Activated CD8-positive, alpha-beta memory T cell treated with anti-CD3 and anti-CD28 coated beads, Interleukin-2, amount 10 ng/mL, durations not matched to agents 7 days and 5 days (primary cell): ENCODE measurements at places on chromosomes 2 and 18.

GRCh38 chr2:24539258-24539657, 48.2 kb downstream of the NCOA1 start:
- DNase-seq: no peak

GRCh38 chr2:174683392-174683759, 80.9 kb downstream of the CHRNA1 start:
- no peak for DNase-seq

DNA sequence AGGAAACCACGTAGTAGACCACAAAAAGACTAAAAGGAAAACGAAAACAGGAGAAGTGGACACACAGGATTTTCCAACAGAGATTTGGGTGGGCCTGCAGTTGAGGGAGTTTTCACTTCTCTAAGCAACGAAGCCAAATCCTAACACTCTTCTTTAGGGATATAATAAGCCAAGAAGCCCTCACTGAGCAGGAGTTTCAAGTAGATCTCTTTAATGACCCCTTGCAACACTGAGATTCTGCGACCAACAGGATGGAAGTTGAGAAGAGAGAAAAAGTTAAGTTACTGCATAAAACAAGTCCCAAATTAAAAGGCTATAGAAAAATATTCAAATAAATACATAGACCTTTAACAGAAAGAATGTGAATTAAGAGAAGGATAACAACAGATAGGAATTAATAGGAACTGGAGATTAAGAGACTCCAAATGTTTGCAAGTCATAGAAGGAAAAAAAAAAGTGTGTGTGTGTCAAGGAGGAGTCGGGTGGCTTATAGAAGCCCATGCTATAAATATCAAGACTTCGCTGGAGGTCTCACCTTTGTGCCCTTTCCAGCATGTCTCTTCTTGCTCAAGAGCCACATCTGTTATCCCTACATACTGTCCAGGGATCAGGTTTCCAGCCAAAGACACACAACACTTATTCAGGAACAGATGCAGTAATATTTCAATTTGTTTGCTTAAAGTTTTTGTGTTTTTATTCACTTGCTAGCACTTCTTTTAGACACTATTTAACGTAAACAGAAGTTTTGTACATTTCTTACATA, 69.4 kb upstream of the ARHGAP28 start:
- no peak for DNase-seq

DNA sequence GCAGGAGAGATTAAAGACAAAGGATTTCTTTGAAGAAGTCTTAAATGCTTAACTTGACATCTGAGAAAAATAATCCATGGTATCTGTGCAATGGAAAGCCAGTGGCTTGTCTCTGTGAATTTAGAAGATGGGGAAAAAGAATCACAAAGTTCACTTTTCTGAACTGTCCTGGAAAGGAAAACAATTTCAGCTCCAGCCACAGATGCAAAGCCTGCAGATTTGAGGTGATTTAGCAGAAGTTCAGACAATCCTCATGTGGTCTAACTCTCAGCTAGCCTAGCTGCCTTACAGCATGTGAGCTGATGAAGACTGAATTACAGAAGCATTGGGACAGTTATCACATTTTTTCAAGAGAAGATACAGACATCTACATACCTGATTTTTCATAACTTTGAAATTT, 126.7 kb upstream of the ITGB6 start:
- no peak for DNase-seq

GRCh38 chr2:2890901-2891300, 486.7 kb downstream of the EIPR1 start:
- DNase-seq: peak; percentile 22

DNA sequence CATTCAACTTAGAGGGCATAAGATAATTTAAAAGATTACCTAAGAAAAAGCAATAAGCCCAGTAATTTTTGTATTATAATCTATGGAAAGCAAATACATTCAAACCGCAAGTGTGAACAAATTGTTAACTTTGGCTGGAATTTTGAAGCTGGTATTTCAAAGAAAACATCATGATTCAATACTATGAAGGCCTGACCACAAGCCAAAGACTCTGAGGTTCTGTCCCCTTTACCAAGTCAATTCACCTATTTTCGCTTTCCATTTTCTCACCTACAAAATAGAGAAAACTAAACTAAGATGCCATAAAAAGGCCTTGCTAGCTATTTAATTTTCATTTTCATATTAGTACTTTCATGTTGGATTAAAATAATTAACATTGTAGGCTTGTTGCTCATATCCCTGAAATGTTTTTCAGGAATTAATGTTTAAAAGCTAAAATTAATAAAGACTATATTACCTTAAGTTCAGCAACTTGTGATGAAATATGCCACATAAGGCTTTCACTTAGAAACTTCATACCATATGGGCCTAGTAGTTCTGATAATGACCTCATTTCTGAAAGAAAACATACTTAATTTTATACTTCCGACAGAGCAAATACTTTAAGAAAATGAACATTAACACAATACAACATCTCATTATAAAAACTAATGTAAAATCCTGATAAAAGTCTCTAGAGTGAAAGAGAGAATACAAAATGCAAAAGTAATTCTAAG, 85.7 kb upstream of the FRZB start:
- peak; percentile 65 for DNase-seq

- no peak for DNase-seq
These were observed 2.3 kb downstream of the INHBB start for GRCh38 chr2:120348134-120348736.

DNA sequence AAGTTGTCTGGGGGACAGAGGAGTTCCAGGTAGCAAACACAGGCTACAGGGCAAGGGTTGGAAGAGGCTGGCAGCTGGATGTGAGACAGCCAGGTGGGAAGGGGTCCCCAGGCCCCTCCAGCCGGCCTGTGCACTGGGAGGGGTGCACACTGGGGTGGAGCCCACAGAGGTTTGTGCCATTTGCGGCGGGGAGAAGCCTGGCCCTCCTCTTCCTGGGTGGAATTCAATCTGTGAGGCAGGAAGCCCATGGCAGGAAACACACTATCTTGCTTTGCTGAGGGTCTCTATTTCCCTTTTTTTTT, 63.3 kb downstream of the PXDN start:
- DNase-seq: peak; percentile 23

DNA sequence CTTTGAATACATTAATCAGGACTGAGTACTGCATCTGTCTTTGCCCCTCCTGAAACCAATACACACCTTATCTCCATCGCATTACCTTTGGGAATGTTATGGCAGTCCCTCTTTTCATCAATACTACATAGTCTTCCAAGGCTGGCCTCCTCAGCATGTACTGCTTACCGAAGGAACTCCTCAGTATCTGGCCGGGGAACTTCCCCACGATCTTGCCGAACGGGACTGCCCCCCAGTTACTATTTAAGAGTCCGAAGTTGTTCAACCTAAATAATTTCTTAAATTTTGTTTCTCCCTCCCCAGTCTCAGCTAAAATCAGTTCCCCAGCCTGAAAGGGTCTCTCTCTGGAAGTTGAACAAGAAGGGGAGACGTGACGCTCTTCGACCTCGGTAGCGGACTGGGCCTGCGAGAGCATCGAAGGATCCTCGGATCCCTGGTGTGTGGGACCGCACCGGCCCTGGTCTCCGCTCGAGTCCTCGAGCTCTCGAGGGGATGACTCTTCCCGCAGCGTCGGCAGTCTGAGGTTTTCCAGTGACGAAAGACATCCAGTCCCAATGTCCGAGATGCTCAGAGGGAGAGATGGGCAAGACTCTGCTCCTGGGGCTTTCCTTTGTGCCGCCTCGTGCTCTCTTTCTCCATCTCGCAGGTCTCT, 489 bp downstream of the TRMT61B start:
- DNase-seq: no peak

- DNase-seq: no peak
These were observed 465.6 kb upstream of the POU3F3 start for GRCh38 chr2:104388296-104388695.

- no peak for DNase-seq
These were observed 62.3 kb upstream of the DAPL1 start for GRCh38 chr2:158732573-158733429.

GRCh38 chr18:44602380-44602779, 78.3 kb upstream of the SETBP1 start:
- no peak for DNase-seq

GRCh38 chr2:46284796-46285195, 12.4 kb upstream of the EPAS1 start:
- DNase-seq: no peak

DNA sequence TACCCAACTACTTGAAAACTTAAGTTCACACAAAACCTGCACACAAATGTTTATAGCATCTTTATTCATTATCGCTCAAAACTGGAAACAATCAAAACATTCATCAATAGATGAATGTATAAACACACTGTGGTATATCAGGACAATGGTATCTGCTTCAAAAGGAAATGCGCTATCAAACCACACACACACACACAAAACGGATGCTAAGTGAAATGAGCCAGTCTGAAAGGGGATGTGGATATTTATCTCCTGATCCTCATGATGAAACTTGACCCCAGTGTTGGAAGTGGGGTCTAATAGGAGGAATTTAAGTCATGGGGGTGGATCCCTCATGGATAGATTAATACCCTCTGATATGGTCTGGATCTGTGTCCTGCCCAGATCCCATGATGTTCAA, 22.0 kb downstream of the PDCL3 start:
- DNase-seq: no peak

DNA sequence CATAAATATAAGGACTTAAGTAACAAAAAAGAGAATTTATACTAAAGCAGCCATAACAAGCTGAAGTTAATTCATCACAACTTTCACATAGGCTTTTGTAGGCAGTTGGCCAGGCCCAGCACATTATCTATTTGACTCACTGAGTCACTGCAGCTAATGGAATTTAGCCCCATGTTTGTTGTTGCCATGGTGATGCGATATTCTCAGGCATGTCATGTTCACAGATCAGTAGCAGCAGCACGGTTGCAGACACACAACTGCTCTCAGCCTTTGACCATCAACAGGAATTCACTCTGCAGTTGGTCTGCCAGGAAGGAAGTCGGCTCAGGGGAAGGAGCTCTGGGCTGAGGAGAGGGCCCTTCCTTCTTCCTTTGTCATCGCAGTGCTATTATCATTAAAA, 639.8 kb downstream of the TMEM182 start:
- DNase-seq: no peak

GRCh38 chr2:209936106-209936666, 66.3 kb upstream of the RPE start:
- no peak for DNase-seq

DNA sequence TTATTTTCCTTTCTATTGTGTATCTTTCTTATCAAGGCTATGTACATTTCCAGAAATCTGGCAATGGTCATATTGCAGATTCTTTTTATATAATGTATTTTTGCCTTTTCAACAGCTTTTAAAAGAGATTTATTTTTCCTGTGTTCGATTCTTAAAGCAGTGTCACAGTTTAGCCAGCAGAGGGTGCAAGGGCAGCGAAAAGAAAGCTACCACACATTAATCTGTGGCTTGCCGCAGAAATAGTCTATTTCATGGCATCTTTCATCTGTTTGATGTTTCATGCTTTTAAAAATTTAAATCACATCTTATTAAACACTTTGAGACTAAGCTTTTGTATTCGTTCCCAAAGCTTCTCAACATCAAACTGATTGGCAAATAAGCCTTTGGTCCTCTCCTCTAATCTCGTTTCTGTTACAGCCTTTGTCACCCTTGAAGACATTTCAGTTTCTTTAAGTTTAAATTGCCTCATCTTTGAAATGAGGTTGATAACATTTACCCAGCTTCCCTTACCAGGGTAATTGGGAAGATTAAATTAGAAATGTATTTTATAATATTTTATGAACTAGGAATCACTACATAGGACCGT, 73.3 kb downstream of the PIK3C3 start:
- peak; percentile 53 for DNase-seq

DNA sequence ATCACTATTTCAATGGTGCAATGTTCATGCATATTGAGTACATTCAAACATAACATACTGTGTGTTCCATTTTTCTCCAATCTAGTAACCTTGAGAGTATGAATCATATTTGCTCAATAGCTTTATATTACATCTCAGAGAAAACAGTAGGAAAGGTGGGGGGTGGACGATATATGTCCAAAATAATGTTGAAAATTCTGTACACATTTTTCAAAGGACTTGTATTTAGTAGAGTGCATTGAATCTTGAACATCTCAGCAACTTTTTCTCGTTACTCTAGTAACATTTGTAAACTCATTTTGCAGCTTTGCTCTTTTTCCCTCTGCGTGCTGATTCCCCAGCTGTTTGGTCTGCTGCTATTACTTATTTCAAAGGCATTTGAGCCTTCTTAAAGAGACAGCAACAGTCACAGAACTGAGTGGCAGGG, 1487.0 kb downstream of the LRP1B start:
- no peak for DNase-seq

DNA sequence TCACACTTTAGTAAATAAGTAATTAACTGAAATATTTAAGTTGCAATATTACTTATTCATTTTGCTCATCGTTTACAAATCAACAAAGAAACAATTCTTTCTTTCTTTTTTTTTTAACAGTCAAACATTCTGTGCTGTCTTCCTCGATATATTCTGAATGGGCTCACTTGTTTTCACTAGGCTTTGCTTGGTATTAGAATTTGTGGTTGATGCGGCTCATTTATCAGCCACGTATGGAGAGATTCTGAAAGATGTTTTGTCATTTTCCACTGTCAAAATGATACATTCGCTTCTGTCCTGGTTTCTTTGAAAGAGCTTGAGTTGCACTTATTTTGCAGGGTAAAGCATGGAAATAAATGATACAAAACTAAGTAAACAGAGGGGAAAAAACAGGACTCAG, 323.7 kb downstream of the LRRTM1 start:
- no peak for DNase-seq

DNA sequence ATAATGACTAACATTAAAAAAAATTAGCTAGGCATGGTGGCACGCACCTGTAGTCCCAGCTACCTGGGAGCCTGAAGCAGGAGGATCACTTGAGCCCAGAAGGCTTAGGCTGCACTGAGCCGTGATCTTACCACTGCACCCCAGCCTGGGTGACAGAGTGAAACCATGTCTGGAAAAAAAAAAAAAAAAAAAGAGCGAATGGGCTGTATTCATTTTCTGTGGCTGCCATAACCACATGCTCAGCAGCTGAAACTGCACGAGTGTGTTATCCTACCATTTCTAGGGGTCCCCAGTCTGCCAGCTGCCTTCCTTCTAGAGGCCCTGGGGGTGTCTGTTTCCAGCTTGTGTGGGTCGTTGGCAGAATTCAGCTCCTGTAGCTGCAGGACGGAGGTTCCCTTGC, 247.8 kb downstream of the EIPR1 start:
- DNase-seq: no peak

GRCh38 chr2:119134775-119135174, 23.8 kb downstream of the C1QL2 start:
- DNase-seq: no peak
